Skeletal muscle cell (primary cell): ENCODE measurements at places on chromosomes 3 and 15.

GRCh38 chr15:43932907-43933306, 106.1 kb downstream of the WDR76 start:
- DNase-seq = no peak

GRCh38 chr3:105222568-105223093, 144.1 kb upstream of the ALCAM start:
- DNase-seq = no peak

DNA sequence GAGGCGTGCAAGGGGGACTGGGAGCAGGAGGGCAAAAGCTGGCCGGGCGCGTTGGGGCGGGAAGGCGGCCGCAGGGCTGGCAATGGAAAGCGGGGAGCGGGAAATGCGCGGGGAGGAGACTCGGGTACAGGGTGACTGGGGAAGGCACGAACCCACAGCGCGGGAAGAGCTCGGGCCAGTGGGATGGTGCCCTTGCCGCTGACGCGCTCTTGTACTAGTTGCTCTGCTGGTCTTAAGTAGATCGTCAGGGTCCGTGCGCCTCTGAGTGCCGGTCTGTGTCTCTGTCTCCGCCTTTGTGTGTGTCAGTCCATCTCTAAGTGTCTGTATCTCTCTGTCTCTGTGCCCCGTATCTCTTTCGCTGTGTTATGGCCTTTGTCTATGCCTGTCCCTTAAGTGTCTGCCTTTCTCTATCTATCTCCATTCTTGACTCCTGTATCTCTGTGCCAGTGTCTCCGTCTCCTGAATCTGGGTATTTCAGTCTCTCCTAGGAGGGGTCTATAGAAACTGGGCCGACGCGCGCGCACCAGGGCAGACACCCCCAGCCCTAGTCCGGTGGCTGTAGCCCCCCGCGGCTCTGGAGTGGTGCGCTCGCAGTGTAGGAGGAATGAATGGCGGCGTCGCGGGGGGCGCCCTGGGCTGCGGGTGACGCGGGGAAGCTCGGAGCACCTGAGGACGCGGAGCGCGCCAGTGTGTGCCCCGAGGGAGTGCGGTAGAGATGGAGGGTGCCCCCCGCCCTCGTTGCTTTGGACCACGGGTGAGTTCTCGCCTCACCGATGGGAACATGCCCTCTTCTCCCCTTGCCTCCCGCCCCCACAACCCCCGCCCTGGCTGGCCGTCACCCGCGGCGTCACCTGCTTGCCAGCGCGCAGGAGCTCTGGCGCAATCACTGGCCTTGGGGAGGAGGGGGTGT, 756 bp upstream of the CAMK2N2 start:
- DNase-seq = no peak

GRCh38 chr3:131907796-131908195, 127.0 kb downstream of the CPNE4 start:
- no peak for DNase-seq

DNA sequence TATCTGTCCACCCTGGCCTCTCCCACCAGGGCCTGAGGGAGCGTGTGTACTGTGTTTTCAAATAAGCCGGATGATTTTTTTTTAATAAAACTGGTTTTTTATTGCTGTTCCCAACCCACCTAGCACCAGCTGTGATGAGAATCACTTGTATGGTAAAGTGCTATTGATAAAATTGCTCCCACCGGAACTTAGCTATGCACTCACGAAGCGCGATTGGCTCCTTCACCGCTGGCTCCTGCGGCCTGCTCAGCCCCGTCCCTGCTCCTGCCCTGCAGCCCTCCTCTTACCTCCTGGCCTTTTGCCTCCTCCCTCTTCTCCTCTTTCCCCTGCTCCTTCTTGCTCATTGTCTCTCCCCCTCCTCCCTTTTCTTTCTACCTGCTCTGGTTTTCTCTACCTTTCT, 183.7 kb downstream of the TLE3 start:
- no peak for DNase-seq

GRCh38 chr15:91043202-91043874, 20.9 kb upstream of the VPS33B start:
- DNase-seq = no peak

- DNase-seq = no peak
Observed at GRCh38 chr3:119643528-119643927, 16.9 kb downstream of the POPDC2 start.

- no peak for DNase-seq
Observed at GRCh38 chr15:85771781-85772445, 22.8 kb downstream of the KLHL25 start.

DNA sequence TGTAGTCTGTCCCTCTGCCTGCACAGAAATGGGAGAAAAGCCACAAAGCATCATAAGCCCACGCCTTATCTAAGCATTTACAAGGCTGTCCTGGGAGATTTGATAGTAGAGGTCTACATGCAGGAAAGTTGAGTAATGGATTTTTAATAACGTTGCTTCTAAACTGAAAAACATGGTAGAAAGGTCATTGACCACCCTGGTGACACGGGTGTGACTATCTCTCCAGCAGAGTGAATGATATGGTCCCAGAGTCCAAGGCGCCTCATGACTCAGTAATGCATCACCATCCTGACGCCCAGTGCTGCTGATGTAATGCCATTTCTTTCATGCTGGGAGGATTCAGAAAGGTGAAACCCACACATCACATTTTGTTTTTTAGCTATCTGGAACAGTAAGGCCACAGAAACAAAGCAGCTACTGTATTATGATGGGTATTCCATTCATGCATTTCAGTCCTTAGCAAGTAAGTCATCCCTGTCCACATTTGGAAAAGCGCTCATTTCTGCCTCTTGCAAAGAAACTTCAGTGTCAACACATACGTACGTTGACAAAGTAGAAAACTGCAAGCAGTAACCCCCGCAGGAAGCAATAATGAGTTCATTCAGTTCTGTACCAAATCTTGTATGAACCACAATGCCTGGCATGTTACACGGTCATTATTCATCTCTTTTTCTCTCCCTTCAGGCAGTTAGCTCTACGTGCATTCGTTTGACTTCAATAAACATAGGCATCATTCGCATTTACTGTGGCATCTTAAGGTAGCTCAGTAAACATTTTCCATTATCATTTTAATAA, 483.5 kb downstream of the GABRG3 start:
- DNase-seq = peak; percentile 75

DNA sequence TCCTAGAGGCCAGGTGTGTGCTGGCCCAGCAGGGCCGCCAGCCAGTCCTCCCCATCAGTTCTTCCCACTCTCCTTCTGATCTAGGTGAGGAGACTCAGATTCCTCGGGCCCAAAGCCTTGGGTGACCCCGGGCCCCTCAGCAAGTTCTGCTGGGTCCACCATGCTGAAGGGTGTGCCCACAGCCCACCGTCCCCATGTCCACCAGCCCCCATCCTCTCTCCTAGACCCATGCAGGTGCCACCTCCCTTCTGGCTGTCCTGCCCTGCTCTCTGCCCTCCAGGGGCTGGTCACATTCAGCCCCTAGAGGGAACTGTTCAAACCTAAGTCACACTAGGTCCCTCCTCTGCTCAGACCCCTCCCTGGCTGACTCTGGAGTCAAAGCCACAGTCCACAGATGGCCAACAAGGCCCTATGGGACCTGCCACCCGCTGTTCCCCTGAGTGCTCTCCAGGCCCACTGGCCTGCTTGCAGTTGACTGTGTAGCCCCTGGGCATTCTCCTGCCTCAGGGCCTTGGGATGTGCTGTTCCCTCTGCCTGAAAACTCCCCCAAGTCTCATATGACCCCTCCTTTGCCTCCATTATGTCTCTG, 878 bp upstream of the TLR9 start:
- DNase-seq = no peak

- DNase-seq = no peak
Observed at GRCh38 chr15:69525543-69525942, 72.9 kb downstream of the RPLP1 start.

DNA sequence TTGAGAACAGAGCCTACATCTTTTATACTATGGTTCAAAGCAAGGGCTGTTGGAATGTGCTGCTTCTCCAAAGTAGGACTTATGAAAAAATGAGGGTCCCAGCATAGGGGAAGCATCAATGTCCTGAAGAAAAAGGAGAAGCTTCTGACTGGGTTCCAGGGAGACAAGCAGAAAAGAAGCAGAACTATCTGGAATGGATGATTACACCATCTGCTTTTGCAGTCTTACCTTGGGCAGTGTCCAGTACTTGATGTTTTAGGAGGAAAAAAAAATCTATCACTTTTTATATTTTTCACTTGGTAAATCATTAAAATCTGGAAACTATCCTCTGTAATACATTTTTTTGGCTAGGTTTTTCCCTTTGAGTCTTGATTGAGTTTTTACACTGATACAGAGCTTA, 57.9 kb upstream of the DPH6 start:
- DNase-seq = no peak

GRCh38 chr15:54089776-54090175, 111.5 kb downstream of the UNC13C start:
- no peak for DNase-seq

- peak; percentile 30 for DNase-seq
Observed at GRCh38 chr15:68559345-68560310, 19.2 kb upstream of the CORO2B start.

GRCh38 chr15:68450192-68450591, 18.2 kb upstream of the ITGA11 start:
- no peak for DNase-seq
